ENCODE measurements at places on chromosomes 7 and 10.

DNA sequence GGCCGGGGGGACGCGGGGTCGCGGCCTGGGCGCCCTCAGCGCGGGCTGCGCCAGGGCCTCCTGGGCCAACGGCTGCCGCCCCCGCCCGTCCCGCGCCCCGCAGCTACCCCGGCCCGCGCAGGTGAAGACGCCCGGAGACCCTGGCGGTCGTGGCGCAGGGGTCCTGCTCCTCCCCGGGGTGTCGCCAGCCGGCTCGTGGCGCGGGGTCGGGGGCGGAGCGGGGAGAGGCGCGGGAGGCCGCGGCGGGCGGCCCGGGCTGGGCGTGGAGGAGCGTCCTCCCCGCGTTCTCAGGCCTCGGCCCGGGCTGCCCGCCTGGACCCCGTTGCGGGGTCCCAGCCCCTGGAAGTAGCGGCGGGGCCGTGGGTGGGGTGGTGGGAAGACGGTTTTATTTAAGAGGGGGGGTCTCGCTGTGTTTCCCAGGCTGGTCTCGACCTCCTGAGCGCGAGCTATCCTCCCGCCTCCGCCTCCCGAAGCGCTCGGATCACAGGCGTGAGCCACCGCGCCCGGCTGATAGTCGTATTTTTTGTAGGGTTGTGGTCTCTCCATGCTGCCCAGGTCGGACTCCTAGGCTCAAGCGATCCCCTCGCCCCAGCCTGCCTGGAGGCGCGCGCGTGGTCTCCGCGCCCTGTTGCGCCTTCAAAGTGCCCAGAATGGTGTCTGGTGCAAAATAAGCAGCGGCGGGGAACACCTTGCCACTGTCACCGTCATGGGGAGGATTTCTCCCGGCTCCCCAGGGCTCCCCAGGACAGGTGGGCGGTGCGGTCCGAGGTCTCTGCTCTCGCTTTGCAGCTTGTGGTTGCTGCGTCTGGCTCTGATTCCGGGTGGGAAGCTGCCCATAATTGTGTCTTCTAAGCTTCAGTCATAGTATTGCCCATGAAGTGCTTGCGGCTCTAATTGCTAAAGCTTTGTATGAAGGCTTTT lies 15.3 kb upstream of the SUN1 start:
- H3K4me3 ChIP-seq, result peak overlapping the region; percentile 89
- DNase-seq, result no peak
- no peaks in the 10 kb centered on the region for H3K27me3 ChIP-seq
- H3K4me1 ChIP-seq, result peaks cover 46% of the 10 kb centered on the region

- H3K4me1 ChIP-seq, result peaks cover 50% of the 10 kb centered on the region
- H3K4me3 ChIP-seq, result no peak overlapping the region
- H3K36me3 ChIP-seq, result peaks cover 8% of the 10 kb centered on the region
- DNase-seq, result no peak
- peak overlapping the region; percentile 92 for H3K27ac ChIP-seq
Measured at GRCh38 chr10:124658591-124659242, 85.5 kb downstream of the FAM53B start.

DNA sequence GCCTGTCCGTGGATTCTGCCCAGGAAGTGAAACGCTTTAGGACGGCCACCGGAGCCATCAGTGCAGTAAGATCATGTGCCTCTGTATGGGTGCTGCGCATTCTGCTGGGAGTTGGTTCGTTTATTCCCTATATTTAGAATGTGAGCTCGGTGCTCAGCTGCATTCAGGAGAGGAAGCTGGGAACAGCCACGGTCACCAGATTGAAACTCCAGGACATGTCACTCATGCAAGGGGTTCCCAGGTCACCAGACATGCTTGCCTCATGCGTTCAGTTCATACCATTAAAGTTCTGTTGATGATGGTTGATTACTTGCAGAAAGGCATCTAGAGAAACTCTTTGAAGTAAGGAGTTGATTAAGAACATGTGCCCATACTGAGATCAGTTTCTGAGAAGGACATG lies 78.1 kb downstream of the TRRAP start:
- no peaks in the 10 kb centered on the region for H3K4me1 ChIP-seq
- no peak overlapping the region for H3K27ac ChIP-seq
- H3K27me3 ChIP-seq, result no peaks in the 10 kb centered on the region
- H3K4me3 ChIP-seq, result no peak overlapping the region
- DNase-seq, result no peak

GRCh38 chr10:88707429-88708155 lies 1.5 kb downstream of the LIPK start:
- DNase-seq, result no peak
- H3K36me3 ChIP-seq, result no peaks in the 10 kb centered on the region
- H3K27me3 ChIP-seq, result no peaks in the 10 kb centered on the region
- H3K27ac ChIP-seq, result no peak overlapping the region
- no peaks in the 10 kb centered on the region for H3K4me1 ChIP-seq
- no peak overlapping the region for H3K4me3 ChIP-seq

DNA sequence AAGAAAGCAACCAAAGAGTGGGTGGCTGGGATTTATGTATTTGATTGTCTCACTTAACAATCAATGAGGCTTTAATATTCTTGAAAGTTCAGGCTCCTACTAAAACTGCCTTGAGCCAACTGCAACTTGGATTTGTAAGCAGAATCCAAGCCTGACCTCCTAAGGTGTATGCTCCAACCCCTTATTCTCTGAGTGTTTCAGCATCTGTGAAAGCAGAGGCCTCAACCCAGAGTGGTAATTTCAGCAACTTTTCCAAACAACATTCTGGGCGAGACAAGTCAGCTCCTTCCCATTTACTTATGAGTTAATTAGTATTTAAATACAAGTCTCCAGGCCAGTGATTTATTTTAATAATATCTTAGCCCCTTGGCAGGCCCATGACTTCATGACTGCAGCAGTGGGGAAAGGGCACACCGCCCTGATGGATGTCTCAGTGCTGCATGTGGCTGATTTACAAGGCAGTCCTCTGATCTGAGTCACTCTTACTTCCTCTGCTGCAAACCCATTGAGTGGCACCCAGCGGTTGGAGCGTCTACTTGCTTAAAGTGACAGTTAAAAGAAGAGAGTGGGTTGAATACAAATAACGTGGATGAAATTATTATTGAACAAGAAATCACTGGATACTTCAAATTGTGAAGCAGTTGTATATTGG lies 209.1 kb downstream of the TRIL start:
- DNase-seq, result no peak
- H3K27me3 ChIP-seq, result no peaks in the 10 kb centered on the region
- no peak overlapping the region for H3K4me3 ChIP-seq
- no peak overlapping the region for H3K27ac ChIP-seq
- no peaks in the 10 kb centered on the region for H3K36me3 ChIP-seq

- no peaks in the 10 kb centered on the region for H3K36me3 ChIP-seq
- no peak overlapping the region for H3K4me3 ChIP-seq
- H3K27me3 ChIP-seq, result no peaks in the 10 kb centered on the region
- H3K4me1 ChIP-seq, result no peaks in the 10 kb centered on the region
- no peak for DNase-seq
Measured at GRCh38 chr7:124689523-124689922, 76.1 kb downstream of the GPR37 start.

DNA sequence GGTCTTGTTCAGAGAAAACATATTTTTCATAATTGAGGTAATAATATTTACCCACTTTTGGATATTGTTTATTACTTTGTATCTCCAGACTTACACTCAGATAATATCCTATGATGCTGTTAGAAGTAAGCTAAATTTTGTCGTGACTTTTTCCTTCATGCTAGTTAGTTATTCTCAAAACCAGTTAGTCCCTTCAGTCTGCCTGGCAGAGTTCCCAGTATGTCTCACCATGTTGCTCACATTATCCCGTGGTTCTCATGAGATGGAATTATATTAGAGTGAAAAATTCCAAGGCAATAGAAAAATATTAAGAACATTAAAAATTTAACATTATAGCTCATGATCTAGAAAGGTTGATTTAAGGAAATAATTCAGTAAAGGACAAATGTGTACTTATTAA lies 81.5 kb upstream of the SMIM30 start:
- peaks cover 4% of the 10 kb centered on the region for H3K27me3 ChIP-seq
- H3K27ac ChIP-seq, result no peak overlapping the region
- no peaks in the 10 kb centered on the region for H3K36me3 ChIP-seq
- no peak for DNase-seq
- H3K4me1 ChIP-seq, result no peaks in the 10 kb centered on the region

DNA sequence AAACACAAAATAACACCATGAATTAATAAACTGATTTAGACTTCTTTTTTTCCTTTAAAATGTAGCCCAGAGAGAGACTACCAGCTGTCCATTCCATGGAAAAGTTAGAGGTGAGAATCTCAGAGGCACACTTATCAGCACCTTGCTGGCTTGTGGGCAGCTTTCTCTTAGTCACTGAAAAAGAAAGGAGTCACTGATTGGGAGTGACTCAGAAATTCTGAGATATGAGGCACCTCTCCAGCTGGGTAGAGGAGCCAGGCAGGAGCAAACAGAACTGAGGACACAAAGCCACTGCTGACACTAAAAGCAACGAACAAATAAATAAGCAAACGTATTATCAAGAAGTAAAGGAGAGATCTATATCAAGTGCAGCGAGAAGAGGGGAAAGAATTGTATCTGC lies 310.6 kb downstream of the PARD3 start:
- no peaks in the 10 kb centered on the region for H3K36me3 ChIP-seq
- no peaks in the 10 kb centered on the region for H3K27me3 ChIP-seq
- no peak overlapping the region for H3K27ac ChIP-seq
- DNase-seq, result no peak
- H3K4me3 ChIP-seq, result no peak overlapping the region
- H3K4me1 ChIP-seq, result no peaks in the 10 kb centered on the region

DNA sequence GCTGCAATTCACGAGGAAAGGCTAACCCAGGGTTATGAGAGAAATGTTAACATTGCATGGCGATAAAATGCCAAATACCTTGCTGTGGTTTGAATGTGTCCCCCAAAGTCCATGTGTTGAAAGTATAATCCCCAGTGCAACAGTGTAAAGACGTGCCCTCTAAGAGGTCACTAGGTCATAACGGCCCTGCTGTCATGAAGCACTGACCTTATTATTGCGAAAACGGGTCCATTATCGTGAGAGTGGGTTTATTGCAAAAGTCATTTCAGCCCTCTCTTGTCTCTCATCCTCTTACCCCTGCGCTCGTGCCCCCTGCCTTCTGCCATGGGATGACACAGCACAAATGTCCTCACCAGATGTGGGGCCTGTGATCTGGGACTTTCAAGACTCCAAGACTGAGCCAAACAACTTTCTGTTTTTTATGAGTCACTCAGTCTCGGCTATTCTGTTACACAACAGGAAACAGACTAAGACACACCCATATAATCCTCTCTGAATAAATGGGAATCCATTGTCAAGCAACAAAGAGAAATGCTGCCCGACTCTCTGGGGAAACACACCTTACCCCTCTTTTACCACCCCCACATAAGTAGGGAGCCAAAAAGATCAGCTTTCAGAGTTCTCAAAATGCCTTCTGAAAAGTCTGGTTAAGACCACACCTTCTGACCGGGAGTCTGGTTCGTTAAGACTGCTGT lies 73.1 kb upstream of the UCN3 start:
- no peak overlapping the region for H3K4me3 ChIP-seq
- H3K4me1 ChIP-seq, result peaks cover 2% of the 10 kb centered on the region
- no peaks in the 10 kb centered on the region for H3K36me3 ChIP-seq
- DNase-seq, result no peak

GRCh38 chr10:106439366-106439765 lies 725.1 kb downstream of the SORCS1 start:
- H3K4me1 ChIP-seq, result no peaks in the 10 kb centered on the region
- no peak overlapping the region for H3K4me3 ChIP-seq
- DNase-seq, result no peak
- H3K27ac ChIP-seq, result no peak overlapping the region
- H3K36me3 ChIP-seq, result no peaks in the 10 kb centered on the region
- H3K27me3 ChIP-seq, result no peaks in the 10 kb centered on the region

DNA sequence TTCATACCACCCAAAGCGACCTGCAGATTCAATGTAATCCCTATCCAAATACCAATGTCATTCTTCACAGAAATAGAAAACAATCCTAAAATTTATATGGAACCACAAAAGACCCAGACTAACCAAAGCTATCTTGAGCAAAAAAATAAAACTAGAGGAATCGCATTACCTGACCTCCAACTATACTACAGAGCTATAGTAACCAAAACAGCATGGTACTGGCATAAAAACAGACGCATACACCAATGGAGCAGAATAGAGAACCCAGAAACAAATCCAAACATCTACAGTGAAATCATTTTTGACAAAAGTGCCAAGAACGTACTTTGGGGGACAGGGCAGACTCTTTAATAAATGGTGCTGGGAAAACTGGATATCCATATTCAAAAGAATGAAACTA lies 16.9 kb upstream of the CUL1 start:
- peaks cover 4% of the 10 kb centered on the region for H3K27me3 ChIP-seq
- no peaks in the 10 kb centered on the region for H3K36me3 ChIP-seq
- H3K27ac ChIP-seq, result no peak overlapping the region
- DNase-seq, result no peak
- no peak overlapping the region for H3K4me3 ChIP-seq

DNA sequence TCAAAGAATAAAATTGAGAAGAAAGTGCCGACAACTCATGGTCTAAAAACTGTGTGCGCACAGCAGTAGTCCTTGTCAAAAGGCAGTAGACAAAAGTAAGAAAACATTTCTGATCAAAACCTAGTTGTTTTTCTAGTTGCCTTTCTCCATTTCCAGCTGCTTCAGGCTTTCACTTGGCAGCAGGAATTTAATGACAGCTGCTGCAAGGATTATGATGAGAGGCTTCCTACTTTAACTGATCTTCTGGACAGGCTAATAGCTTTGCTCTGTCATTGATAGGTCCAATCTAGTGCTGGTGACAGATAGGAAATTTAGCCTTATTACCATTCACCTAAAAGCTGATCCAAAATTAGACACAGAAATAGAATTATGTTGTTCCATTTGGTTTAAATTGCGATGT lies 110.7 kb upstream of the SEMA3C start:
- DNase-seq, result no peak
- no peak overlapping the region for H3K27ac ChIP-seq
- no peak overlapping the region for H3K4me3 ChIP-seq
- no peaks in the 10 kb centered on the region for H3K4me1 ChIP-seq
- H3K27me3 ChIP-seq, result no peaks in the 10 kb centered on the region
- H3K36me3 ChIP-seq, result no peaks in the 10 kb centered on the region

DNA sequence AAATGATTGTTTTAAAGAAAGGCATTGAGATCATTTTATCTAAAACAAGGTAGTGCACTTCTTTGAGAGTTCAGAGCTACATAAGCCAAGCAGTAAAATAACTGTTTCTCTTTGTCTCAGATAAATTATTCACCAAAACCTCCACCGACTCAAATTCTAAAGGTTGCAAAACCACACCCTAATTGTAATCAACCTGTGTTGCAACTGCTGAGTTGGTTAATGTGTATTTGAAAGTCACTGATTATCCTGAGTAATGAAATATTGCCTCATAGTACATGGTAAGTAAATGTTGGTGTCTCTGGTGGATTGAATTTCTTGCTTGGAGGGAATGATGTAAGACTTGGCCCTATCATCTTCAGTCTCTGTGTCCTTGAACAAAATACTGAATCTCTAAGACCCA lies 35.9 kb upstream of the CYP2C9 start:
- no peak for DNase-seq
- no peak overlapping the region for H3K27ac ChIP-seq
- no peak overlapping the region for H3K4me3 ChIP-seq
- peaks cover 1% of the 10 kb centered on the region for H3K27me3 ChIP-seq
- H3K4me1 ChIP-seq, result no peaks in the 10 kb centered on the region

All from memory B cell (primary cell).